ENCODE measurements at places on chromosomes 1 and 21. TPM values are rescaled to one million over a fixed set of nuclear protein-coding genes. Genes with fewer than 3 reads are reported as not detected.

The ERI3 gene
- total RNA-seq, result 47.0 TPM

The LRRC53 gene
- total RNA-seq, result not detected

The IL19 gene
- not detected for total RNA-seq

The ERRFI1 gene
- 13.0 TPM for total RNA-seq

The FCRL4 gene
- total RNA-seq, result not detected

The MECR gene
- total RNA-seq, result 35.9 TPM

The GBP7 gene
- total RNA-seq, result 0.17 TPM

Measured in heart right ventricle (tissue), 16 donors.